ENCODE measurements at places on chromosomes 4 and X. TPM values are rescaled to one million over a fixed set of nuclear protein-coding genes. Genes with fewer than 3 reads are reported as not detected.

DNA sequence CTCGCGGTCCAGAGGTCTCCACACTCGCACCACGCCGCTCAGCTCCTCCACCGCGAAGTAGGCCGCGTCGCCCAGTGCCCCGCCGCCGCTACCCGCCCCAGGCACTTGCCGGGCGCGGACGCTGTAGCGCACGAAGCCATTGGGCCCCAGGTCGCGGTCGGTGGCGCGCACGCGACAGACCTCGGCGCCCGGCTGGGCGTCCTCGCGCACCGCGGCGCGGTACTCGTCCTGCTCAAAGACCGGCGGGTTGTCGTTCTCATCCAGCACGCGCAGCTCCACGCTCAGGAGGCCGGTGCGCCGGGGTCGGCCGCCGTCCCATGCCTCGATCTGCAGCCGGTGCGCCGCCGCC, 1.4 kb downstream of the DCHS2 start:
- DNase-seq = no peak

GRCh38 chr4:94519019-94519418, 67.3 kb downstream of the PDLIM5 start:
- DNase-seq = no peak

DNA sequence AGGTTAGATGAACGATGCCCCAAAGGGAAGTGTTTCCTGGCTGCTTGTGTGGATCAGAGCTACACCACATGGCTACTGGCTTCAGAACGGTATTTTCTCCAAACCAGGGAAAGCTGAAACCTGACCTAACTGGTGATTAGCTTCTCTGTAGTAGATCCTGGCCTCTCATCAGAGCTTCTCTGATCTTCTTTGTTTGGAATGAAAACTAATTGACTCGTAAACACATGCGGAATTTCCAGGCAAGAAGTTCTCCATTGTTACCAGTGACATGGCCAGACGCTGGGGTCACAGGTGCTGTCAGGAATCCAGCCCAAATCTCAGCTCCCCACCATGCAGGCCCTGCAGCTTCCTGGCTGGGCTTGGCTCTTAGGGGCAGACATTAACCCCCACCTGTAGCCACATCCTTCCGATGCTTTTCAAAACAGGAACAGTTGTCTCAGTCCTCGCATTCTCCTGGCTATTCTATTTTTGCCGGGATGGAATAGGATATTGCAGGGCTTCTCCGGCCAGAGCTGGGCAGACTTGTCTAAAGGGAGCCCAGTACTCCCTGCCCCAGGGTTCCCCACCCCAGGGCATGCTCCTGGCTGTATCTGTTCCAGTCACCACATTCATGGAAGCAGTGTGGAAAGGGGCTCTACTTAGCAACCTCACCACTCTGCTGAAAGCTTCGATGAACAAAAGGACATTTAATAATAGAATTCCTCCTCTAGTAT, 305.4 kb upstream of the F9 start:
- DNase-seq = no peak

DNA sequence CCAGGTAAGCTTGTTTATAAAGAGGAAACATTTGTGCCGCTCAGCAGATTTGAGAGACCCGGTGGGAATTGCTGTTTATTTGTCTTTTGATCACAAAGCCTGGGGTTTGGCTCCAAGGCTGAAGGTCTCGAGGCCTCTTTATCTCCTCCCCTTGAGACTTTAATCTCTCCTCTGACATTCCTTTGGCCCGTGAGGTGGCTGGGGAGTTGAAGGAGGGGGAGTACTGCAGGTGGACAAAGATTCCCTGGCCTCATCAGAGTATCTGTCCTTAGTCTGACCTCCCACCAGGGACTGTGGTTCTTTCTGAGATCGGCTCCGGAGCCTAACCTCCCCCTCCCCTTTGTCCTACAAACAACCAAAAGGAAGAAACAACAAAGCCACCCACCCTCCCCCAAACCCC, 216.5 kb downstream of the MID1IP1 start:
- DNase-seq = no peak

DNA sequence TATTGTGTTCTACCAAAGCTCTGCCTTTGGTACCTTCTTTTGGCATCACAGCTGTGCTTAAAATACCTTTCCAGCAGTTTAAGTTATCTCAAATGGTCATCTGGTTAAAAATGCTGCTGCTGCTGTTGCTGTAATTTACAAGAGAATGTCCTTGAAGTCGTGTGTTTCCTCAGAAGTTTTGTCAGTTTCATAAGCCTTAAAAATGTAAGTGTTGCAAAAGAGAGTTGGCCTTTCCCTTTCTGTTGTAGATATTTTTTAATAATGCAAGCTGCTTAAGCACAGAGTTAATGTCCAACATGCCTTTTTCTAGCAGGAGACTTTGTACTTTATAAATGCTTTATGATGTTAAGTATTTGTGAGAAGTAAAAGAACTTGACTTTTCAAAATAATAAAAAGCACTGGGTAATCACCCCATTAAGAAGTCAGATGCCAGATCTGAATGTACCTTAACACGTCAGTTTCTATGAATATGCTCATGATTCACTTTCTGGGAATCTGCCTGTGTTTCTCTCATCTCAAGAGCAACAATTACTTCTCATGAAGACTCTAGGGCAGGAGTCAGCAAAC, 35.3 kb upstream of the TENM3 start:
- DNase-seq = peak; percentile 72

DNA sequence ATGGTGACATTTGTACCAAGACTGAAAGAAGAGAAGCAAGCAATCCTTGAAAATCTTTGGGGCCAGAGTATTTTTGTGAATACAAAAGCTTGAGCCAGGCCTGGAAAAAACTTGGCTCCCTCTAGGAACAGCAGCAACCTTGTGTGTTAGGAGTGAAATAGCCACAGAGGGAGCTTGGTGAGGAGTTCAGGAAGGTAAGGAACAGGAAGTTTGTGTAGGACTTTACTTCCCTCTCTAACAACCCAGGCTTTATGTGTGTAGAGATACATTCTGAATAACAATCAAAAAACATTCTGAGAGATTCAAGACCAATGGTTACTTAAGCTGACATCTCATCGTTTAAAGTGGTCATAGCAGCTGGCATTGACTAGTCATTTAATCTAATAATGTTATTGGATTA, 668.5 kb downstream of the PCDH18 start:
- no peak for DNase-seq

GRCh38 chrX:19214311-19214710, 92.0 kb upstream of the ADGRG2 start:
- DNase-seq = no peak

- DNase-seq = no peak
Measured at GRCh38 chrX:132592880-132593279, 104.0 kb upstream of the MBNL3 start.

- no peak for DNase-seq
Measured at GRCh38 chr4:168942985-168943384, 67.1 kb downstream of the CBR4 start.

- no peak for DNase-seq
Measured at GRCh38 chr4:91058345-91058744, 931.2 kb downstream of the CCSER1 start.

GRCh38 chr4:147740176-147740575, 8.3 kb downstream of the ARHGAP10 start:
- DNase-seq = no peak

GRCh38 chr4:169167957-169168858, 102.5 kb downstream of the SH3RF1 start:
- no peak for DNase-seq

The DRD5 gene
- polyA plus RNA-seq = not detected

The GABRG1 gene
- not detected for polyA plus RNA-seq

The BMP3 gene
- 0.11 TPM for polyA plus RNA-seq

The OFD1 gene
- 9.9 TPM for polyA plus RNA-seq

The MAGEB2 gene
- polyA plus RNA-seq = not detected

Data from AG04450 (cell line).